Stimulated activated CD8-positive, alpha-beta memory T cell treated with anti-CD3 and anti-CD28 coated beads, Interleukin-2, amount 100 ng/mL, for 48 hours (primary cell): ENCODE measurements at places on chromosomes 13 and 19.

- DNase-seq: no peak
These were observed 460.0 kb downstream of the RFC3 start for GRCh38 chr13:34277936-34278335.

GRCh38 chr13:41254902-41255301 is 8.5 kb downstream of the MTRF1 start:
- DNase-seq: no peak

DNA sequence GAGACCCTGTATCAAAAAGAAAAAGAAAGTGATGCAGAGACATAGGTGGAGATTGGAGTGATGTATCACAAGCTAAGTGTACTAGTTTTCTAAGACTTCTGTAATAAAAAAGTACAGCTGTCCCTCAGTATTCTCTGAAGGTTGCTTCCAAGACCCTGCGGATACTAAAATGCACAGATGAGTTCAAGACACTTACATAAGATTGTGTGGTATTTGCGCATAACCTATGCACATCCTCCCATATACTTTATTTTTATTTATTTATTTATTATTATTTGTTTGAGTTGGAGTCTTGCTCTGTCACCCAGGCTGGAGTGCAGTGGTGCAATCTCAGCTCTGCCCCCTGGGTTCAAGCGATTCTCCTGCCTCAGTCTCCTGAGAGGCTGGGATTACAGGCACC is 13.6 kb upstream of the HAS1 start:
- no peak for DNase-seq

DNA sequence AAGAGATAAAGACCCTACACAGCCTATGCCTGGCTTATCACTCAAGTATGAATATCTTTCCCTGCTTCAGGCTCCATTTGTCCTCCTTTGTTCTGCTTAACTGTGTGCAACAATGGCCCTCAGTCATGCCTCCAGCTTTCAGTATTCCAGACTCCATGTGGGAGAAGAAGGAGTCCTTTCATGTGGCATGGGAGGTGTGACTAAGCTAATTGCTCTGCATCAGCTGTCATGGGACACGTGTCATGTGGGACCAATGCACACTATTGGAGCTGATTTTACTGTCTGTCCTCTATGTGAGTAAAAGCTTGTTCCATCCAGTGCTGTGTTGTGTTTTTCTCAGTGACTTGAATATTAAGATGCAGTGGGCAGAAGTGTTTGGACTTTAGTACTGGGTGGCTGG is 1198.3 kb downstream of the OLFM4 start:
- no peak for DNase-seq

DNA sequence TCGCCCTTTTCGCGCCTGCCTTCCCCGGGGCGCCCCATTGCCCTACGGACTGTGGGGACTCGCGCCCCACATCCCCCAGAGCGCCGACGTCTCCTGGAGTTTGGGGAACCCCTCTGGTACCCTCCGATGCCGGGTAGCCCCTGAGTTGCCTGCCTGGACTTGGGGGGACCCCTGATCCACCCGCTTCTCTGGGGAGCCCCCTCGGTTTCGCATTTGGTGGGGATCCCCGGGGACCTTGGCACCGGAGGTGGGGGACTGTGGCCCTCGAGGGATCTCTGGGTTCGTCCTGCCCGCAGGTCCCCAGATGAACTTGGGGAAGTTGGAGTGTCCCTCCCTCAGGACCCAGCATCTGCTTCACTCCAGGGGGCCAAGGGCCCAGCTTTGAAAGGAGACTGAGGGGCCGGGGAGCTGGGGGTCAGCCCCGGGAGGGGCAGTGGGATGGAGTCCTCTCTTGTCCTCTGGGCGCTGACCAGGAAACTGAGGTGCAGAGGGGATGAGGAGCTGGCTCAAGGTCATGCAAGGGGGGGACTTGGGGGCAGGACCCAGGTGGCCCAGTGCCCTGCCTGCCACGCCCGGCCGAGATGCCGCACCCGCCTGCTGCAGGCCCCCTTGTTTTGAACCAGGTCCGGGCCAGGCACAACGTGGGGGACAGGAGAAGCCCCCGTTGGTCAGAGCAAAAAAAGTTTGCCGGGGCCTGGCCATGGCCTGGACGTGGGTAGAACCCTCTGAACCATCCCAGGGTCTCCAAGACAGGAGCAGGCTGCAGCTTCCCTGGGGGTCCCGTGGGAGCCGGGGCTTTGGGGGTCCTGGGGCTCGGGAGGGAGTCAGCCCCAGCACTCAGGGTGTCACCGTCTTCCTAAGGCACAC is 1.0 kb downstream of the EFNA2 start:
- no peak for DNase-seq
